Cortex of kidney (tissue), 1 donor: ENCODE measurements at places on chromosomes 11 and 22.

GRCh38 chr11:41836431-41836830 lies 377.0 kb upstream of the LRRC4C start:
- no peak for DNase-seq

- no peak for DNase-seq
Observed at GRCh38 chr11:33437529-33437928, 180.3 kb downstream of the HIPK3 start.

DNA sequence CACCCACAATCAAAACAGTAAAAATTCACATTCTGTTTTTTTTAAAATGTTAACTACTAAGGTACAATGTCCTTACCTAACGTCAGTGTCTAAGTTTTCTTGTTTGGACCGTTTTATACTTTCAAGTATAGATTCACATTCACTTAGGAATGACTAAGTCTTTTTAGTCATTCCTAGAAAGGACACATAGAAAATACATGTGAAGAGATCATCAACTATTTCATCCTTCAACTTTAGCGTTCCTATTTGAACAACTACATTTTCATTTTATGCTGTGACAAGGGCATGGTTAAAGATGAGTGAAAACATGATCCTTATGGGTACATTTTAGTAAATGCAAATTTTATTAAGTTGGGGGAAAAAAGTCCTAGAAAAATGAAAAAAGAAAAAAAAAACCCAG lies 62.8 kb downstream of the DDX10 start:
- no peak for DNase-seq

GRCh38 chr11:100980156-100980555 lies 149.5 kb downstream of the PGR start:
- DNase-seq = no peak

DNA sequence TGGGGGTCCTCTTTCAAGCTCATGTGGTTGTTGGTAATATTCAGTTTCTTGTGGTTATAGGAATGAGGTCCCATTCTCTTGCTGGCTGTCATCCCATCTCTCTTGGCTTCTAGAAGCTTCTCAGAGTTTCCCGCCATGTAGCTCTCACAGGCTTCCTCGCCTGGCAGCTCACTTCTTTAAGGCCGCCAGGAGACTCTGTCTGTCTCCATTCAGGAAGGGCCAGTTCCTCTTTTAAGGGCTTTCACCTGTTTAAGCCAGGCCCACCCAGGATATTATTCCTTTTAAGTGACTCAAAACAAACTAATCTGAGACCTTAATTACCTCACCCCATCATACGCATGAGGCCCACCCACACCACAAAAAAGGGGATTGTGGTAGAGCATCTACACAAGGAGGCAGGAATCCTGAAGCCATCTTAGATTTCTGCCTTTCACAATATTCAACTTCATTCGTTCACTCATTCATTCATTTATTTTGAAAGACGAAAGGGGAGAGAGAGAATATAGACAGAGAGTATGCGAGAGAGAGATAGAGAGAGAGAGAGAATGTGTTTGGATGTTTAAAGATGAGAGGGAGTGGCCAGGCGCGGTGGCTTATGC lies 42.3 kb upstream of the NECTIN1 start:
- DNase-seq = no peak

DNA sequence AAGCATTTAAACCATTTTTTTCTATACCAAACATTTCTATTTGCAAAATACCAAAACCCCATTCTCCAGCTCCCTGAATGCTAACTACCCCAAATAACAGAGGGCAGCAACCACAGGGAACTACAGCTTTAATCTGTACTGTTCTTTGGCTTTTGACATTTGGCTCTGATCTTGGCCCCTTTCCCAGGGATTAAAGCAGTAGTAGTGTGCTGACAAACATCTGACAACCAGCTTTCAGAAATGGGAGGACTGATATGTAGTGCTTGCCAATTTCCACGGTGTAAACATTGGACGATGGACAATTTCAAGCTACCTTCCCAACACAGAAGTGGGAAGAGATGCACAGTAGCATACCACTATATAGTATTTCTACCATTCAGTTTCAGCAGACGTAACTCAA lies 88.4 kb upstream of the TEAD1 start:
- DNase-seq = no peak

- no peak for DNase-seq
Observed at GRCh38 chr11:1559111-1559951, 12.7 kb downstream of the DUSP8 start.

DNA sequence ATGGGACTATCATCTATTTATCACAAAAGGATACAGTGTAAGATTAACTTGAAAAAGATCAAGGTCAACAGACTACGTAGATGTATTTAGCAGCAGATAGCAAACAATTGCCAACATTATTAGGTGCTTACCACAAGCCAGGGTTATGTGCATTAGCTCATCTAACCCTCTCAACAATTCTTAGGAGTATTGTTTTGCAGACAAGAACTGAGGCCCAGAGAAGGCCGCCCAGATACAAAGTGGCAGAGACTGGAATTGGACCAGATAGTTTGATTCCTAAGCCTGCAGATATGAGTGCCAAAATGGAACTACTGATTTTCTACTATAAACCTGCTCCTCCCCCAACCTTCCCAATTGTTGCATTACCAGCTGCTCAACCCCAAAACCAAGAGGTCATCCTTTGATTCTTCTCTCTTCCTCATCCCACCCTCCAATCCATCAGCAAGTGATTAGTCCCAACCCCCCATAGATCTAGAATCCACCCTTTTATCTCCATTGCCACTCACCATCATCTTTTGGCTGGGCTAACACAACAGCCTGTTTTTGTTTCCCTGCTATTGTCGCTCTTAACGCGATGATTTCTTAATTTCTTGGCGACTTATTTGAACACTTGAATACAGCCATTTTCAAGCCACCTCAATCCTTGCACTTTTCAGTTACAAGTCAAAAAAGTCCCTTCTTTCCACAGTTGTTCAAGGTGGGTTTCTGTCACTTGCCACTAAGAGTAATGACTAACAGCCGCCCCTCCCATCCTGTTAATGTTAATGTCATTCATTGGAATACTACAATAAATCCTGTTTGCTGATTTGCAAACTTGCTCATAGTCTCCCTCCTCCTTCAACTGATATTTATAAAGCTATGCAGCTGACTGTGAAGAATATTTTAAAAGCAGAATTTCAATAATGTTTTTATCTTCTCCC lies 2.7 kb downstream of the TMEM123 start:
- DNase-seq = no peak

DNA sequence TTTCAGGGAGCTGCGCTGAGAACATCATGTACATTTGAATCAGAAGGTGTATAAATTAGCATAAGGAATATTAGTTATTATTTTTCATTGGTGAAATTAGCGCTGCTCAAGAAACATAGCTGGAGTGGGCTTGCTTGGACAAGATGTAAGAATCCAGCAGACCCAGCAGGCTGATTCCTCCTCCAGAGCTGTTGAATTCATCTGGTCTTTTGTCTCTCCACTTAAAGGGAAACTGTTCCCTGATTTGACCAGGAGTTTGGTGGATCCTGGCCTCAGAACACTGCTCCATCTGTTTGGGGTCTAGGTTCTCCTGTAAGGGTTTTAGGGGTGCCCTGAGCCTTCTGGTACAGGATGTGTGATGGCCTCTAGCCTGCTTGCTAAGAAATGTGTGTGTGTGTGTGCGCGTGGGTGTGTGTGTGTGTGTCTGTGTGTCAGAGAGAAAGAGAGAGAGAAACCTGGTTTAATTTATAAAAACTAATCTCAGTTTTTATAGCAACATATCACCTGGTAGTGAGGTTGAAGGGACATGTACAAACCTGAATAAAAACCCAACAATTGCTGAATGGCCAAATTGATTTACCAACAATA lies 8.3 kb upstream of the SORL1 start:
- no peak for DNase-seq

DNA sequence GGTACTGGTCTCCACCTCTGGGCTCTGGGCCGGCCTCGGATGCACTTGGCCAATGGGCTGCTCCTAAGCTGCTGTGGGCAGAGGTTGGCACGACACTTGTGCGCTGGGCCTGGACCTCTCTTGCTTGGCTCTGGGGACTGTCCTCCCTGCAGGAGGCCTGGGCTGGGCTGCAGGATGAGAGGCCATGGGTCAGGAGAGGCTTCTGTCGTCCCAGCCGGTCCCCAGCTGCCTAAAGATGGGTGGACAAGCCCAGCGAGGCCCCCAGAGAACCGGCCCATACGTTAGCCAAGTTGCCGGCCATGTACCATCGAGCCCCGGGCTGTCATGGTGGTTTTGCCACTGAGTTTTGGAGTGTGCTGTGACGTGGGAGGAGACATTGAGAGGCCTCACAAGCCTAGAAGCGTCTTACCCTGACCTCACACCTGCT lies 1.6 kb upstream of the CCDC188 start:
- DNase-seq = no peak

DNA sequence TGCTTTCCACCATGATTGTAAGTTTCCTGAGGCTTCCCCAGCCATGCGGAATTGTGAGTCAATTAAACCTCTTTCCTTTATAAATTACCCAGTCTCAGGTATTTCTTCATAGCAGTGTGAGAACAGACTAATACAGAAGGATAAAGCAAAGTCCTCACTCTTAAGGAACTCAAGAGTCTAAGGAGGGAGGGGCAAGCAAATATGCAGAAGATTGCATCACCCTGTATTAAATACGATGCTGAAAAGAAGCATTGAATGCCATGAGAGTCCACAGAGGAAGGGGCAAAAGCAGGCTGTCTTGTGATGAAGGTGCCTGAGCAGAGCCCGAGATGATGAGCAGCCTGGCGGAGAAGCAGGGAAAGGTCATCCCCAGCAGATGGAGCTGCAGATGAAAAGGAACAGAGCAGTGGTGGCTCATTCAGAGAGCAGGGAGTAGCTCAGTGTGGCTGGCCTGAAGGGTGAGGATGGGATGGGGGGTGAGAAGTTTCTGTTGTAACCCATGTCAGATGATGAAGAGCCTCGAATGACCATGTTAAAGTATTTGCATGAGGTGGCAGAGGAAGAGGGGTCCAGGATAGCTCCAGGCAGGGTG lies 6.3 kb upstream of the IZUMO1R start:
- DNase-seq = no peak

DNA sequence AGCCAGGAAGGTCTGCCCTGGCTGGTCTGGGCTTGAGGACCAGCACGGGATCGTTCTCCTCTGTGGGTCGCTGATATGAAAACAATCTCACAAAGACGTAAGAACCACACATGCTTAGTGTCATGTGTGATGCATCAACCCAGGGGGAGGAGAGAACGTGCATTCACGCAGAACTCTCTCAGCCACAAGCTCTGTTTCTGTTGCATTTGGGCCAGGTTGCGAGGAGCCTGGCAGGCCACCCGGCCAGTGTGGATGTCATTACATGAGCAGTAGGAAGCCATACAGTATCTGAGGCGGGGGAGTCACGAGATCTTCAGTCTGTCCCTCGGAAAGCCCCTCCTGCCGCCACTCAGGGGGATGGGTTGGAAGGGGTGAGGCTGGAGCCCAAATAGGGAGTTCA lies 53.1 kb upstream of the KCNQ1OT1 start:
- DNase-seq = no peak

GRCh38 chr22:48489551-48490499 lies 1337.8 kb downstream of the BRD1 start:
- DNase-seq = no peak

GRCh38 chr11:110046775-110047380 lies 46.3 kb upstream of the ZC3H12C start:
- no peak for DNase-seq

DNA sequence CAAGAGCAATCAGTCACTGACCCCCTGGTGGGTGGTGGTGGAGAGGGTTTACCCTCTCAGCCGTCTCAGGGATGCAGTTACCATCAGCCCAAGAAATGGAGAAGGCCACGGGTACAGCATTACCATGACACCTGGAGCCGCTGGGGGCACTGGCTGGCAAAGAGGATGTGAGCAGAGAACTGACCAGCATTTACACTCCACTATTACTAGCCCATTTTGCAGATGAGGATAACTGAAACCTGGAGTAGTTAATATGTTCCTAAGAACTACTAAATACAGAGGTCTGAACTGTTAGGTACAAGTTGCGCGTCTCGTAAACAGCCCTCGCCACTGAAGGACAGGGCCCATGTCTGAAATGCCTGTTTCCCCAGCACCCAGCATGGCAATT lies 79.0 kb downstream of the TIMP3 start:
- DNase-seq = no peak

DNA sequence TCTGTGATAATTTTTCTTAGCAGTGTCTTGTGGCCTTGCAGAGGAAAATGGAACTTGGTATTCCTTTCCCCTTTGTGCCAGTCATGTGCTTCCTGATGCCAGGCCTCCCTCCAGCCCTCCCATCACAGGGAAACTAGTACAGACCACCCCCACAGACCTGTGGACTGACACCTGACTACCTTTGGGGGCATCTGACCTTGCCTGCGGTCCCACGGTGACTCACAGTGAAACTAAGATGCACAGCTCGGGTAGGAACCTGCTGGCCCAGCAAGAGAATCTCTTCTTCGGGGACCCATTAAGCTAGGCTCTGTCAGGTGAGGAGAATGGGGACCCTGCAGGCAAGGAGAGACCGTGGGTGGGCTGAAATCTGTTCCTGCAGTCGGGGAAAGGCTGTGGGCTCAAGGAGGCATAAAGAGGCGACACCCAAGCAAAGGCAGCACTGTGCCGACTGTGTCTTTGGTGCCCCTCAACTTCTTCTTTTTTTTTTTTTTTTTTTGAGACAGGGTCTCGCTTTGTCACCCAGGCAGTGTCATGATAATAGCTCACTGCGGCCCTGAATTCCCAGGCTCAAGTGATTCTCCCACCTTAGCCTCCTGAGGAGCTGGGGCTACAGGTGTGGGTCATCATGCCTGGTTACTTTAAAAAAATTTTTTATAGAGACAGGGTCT lies 20.8 kb upstream of the PEX26 start:
- no peak for DNase-seq

GRCh38 chr11:3665336-3666022 lies 5.7 kb downstream of the CHRNA10 start:
- no peak for DNase-seq

DNA sequence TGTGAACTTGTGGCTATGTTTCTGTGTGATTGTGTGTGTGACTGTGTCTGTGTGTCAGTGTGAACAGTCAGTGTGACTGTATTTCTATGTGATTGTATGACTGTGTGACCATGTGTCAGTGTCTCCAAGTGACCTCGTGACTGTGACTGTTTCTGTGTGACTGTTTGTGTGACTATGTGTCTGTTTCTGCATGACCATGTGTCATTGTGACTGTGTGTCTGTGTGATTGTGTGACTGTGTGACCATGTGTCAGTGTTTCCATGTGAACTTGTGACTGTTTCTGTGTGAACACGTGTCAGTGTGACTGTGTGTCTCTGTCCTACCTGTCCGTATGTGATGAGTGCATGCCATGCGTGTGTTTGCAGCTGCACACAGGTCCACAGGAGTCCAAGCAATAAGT lies 8.8 kb upstream of the PKNOX2 start:
- DNase-seq = no peak

DNA sequence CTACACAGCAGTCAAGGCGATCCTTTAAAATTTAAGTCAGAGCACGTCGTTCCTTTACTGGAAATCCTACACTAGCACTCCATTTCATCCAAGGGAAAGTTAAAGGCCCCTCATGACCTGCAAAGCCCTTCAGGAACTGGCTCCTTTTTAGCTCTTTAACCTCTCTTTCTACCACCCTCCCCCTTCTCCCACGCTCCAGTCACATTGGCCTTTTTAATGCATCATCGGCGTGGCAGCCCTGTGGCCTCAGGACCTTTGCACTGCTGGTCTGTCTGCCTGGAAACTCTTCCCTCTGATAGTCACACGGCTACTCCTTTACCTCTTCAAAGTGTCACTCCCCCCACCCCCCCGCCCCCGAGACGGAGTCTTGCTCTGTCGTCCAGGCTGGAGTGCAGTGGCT lies 1.2 kb upstream of the PTPN5 start:
- DNase-seq = no peak

GRCh38 chr11:44940404-44940803 lies 10.3 kb downstream of the TP53I11 start:
- DNase-seq = no peak
